ENCODE measurements at places on chromosomes 3 and 15.
A peak's percentile ranks its signal among the peaks of the same experiment; 100 is the strongest.

DNA sequence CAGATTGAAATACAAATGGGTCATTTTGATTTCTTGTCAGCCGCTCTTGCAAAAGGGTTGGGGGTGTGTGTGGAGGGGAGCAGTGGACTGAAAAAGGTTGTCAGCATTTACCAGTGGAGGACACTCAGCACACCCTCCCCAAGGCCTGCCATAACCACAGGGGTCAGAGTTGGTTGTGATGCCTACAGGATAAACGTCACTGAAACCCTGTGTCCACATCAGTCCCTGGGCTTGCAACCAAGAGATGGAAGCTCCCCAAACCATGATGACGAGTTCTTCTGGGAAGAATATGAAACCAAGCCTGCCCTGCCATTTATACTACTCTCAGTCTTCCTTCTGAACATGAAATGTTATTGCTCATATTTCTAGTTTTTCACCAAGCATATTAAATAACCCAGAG, 54.0 kb upstream of the UMPS start:
- DNase-seq, result no peak

DNA sequence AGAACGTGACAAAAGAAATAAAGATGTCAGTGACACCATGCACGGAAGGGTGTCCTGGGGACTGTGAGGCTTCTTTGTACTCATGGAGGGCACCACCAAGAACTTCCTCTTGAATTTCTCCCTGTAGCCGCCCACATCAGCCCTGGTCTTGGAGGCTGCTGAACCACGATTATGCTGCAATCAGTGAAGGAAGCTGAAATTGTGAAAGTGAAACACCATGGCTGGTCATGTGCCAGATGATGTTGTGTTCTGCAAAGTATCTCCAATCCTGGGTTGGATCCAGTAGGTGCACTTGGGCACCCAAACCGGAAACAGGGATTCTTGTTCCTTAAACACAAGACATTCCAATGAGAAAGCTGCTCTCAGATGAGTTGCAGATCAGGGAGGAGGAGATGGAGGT, 104.4 kb upstream of the GOLGA6L6 start:
- DNase-seq, result no peak

DNA sequence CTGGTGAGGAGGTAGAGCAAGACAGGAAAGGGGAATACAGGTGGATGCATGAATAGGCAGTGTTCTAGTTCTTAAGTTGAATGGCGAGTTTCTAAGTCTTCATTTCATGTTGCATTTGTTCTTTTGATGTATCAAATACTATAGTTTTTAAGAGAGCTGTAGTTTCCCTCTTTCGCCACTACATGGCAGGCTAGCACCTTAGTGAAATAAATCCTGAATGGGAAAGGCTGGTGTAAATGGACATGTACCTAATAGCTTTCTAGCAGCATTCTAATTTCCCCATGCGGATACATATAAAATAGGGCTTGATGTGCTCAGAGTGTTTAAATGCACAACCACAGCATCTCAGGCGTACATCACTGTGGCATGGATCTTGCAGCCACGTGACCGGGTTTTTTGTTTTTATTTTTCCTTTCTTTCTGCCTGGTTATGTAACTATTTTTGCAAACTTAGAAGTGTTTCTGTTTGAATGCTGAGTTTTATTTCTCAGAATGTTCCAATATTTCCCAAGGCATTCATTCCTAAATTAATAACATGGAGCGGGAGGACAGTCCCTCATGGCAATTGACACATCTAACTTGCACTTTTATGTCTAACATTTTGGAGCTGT, 23.5 kb upstream of the CLN6 start:
- DNase-seq, result no peak

- no peak for DNase-seq
Observed at GRCh38 chr15:77481670-77482069, 61.0 kb downstream of the HMG20A start.

- DNase-seq, result peak; percentile 72
Observed at GRCh38 chr15:72117486-72118016, 399 bp downstream of the MYO9A start.

DNA sequence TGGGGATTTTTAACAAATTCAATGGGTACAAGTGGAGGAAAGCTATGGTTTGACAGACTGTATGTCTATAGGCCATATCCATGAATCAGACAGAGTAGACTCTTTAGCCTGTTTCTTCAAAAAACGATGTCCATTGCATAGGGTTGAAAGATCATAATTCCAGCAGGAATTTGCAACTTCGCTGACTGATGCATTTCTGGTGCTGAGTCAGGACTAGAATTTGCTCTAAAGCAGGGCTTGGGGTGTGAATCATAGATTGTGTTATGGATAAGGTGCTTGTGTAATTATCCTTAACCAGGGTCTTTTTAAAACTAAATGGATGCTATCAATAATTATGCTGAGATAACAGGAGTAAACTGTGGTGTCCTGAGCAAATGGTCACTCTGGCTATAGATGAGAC, 200.4 kb upstream of the TBC1D5 start:
- DNase-seq, result no peak

DNA sequence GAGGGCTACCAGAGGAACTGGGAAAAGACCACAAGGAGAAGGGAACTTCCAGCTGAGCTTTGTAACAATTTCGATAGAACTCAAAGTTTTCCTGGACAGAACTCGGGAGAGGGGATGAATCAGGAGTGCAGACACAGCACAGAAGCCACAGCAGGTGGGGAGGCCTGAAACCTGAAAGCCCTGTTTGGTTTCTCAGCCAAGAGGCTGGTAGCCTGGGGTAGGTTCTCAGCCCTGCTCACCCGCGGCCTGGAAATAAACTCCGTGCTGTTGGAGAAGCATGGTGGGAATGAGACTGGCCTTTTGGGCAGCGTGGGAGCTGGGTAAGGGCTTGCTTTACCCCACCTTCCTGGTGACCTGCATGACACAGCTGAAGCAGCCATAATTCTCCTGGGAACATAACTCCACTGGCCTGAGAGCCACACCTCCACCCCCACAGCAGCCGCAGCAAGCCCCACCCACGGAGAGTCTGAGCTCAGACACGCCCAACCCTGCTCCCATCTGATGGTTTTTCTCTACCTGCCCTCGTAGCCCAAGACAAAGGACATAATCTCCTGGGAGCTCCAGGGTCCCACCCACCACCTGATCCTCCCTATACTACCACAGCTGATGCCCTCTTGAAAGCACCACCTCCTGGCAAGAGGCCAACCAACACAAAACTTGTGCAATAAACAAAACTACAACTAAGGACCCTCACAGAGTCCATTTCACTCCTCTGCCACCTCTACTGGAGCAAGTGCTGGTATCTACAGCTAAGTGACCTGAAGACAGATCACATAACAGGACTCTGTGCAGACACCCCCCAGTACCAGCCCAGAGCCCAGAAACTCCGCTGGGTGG, 52.5 kb upstream of the CHRM5 start:
- no peak for DNase-seq
